ENCODE measurements at places on chromosomes 13 and 19. TPM values are rescaled to one million over a fixed set of nuclear protein-coding genes. Genes with fewer than 3 reads are reported as not detected.

JAK3 gene
- 0.19 TPM for total RNA-seq

ZNF534 gene
- total RNA-seq: not detected

TMEM238 gene
- 7.0 TPM for total RNA-seq

UBL3 gene
- 8.7 TPM for total RNA-seq

CYP4F2 gene
- total RNA-seq: 0.14 TPM

ANGPTL8 gene
- not detected for total RNA-seq

NLRP13 gene
- total RNA-seq: not detected

PHF11 gene
- total RNA-seq: 6.0 TPM

KLK13 gene
- not detected for total RNA-seq

CDC42EP5 gene
- total RNA-seq: 0.17 TPM

THSD1 gene
- 6.2 TPM for total RNA-seq

MBD3L3 gene
- not detected for total RNA-seq

FCER2 gene
- total RNA-seq: not detected
